ENCODE measurements at places on chromosomes 13 and 19.

GRCh38 chr13:93066187-93066586, 160.4 kb upstream of the GPC6 start:
- DNase-seq: no peak

DNA sequence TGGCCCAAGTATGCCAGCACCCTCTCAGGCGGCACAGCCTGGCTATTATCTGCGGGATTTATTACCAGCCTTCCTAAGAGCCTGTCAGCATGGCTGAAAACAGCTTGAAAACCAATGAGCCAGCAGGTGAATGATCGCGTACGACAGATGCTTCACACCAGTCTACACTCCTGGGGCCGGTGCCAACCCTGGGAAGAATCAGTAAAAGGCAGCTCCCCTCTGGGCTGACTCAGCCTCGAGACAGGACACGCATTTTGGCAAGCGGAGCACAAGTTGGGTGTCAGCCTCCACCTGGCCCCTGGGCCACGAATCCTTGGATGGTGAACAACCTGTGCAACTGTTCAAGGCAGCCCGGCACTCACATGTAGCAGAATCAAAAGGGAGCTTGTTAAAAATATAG, 15.6 kb downstream of the EMP3 start:
- DNase-seq: no peak

DNA sequence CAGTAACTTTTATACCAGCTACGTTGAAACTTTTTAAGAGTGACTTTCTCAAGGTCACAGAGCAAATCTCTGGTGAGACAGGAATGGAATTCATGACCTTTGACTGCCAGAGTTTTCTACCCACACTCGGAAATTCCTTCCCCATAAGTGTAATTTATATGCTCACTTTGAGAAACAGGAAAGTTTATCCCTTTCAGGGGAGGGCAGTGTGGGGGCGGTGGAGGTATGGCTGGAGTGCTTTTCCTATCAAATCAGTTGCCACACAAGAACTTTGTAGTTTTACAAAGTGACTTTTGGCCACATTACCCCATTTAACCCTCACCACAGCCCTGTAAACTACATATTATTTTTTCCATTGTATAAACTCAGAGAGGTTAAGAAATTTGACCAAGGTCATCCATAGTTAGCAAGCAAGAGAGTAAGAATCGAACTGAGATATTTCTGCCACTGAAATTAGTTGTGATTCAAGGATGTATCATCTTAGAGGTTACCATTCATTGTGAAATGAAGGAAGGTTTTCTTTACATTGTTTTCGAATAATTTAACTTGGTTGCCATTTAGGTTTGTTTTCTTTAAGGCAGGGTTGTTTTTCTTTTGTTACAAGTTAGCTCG, 5.9 kb downstream of the KLF12 start:
- DNase-seq: no peak

- no peak for DNase-seq
Measured at GRCh38 chr19:15276620-15277215, 44.5 kb upstream of the EPHX3 start.

DNA sequence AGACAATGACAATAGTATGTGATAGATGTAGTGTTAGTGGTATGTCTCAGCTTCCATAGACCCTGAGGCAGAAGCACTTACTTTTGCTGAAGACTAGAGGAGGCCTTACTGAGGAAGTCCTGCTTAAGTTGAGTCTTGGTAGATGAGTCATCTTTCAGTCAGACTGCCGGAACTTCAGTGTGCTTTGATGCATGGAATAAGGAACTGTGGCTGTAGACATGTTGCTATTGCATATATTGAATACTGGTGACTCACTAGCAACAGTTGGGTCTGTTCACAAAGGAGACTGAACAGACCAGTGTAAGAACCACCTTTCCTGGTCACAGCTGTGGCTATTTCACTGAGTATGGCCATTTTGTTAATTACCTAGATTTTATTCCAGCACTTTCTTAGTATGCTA, 1000.6 kb downstream of the OLFM4 start:
- no peak for DNase-seq
